Right renal cortex interstitium (tissue), 3 donors: ENCODE measurements at places on chromosomes 13 and 19.

DNA sequence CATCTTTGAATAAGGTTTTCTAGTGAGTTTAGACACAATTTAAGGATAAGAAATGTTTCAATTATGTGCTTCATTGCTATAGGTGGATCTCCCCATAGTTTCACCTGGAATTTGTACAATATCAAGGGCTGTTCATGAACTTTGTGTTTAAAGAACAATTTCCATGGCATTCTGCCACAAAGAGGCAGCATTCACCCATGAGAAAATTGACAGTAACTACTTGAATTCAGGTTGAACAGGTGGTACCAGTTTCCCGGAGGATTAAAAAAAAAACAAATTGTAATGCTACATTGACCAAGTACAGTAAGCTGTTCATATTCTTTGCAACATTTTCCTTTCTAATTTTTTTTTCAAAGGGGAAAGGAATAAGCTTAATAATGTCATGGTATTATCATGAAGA lies 9.1 kb downstream of the SLITRK5 start:
- no peak for DNase-seq

DNA sequence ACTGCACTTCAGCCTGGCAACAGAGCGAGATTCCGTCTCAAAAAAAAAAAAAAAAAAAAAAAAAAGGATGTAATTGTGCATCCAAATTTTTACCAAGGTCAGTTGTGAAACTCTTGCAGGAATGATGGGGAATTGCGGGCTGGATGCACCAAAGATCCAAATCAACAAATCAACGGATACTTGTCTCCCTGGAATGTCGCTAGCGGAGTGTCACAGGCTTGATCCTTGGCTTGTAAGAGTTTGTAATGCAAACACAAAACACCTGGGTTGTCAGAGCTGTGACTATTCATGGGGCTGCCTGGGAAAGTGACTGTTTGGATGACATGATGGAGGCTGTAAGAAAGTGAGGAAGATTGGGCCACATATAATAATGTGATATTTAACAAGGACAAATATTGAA lies 4.2 kb downstream of the KANK3 start:
- DNase-seq: no peak

DNA sequence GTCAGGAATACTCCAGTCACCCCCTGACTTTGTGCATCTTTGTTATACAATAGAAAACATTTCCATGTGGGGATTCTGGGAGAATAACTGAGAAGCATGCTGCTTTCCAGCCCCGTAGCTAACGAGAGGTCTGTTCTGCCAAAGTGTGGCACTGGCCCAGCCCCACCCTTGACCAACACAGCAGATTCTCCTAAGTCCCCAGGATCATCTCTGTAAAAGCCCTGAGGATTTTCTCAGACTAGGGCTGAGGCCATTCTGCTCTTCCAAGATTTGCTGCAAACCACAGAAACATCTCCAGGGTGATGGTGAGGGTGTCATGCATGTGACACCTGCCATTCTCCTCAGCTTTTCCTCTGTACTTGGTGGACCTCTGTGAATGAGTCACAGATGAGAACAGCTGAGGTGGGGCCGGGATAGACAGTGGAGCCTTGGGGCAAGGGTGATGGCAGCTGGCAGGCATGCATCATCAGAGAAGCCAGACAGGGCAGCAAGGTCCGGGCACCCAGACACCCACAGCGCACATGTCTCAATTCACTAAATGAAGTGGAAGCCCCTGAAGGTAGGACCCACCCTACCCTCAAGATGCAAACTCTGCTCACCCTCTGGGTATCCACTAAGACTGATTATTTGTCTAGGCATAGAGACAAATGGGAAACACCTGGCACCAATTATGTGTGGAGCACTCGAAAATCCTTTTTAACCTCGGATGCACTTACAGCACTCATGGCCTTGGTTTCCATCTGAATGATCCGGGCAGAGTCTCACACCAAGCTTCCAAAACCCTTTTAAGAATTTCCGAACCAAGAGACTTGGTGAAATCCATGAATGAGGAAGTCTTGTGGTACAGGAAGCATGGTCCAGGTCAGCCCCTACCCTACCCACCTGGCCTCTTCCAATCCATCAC lies 20.1 kb upstream of the DOCK9 start:
- DNase-seq: no peak

GRCh38 chr13:71477735-71478134 lies 389.3 kb downstream of the DACH1 start:
- DNase-seq: no peak

DNA sequence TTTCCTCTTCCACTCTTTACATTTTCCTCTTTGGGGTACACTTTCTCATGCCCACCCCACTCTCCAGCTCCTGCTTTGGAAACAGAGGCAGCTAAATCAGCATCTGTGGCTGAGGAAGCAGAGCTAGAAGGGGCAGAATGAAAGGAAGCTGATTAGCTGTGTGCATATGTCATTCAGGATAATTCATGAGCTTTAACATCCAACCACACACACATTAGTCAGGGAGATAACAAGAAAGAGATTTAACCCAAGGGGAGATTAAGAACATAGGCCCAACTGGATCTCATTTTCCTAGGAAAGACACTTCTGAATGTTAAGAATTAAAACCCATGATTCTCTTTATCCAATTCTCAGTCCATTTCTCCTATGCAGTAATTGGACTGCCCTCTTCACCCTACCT lies 405.5 kb downstream of the TBC1D4 start:
- no peak for DNase-seq

DNA sequence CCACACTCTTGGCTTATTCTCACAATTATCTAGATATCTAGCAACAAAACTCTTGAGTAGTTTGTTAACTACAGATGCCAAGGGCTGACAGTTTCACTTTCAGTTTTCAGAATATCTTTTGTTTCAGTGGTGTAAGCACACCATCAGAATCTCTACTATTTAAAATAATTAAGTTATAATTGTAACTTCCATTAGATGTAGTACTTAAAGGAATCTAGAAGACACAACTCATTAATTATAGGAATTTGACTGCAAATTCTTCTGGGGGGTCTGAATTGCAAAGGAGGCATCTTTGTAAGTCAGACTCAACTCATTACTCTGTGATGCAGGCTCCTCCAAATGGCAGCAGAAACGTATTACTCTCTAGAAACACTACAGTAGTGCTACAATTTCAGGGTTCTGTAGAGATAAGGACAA lies 44.9 kb upstream of the USPL1 start:
- peak; percentile 39 for DNase-seq

DNA sequence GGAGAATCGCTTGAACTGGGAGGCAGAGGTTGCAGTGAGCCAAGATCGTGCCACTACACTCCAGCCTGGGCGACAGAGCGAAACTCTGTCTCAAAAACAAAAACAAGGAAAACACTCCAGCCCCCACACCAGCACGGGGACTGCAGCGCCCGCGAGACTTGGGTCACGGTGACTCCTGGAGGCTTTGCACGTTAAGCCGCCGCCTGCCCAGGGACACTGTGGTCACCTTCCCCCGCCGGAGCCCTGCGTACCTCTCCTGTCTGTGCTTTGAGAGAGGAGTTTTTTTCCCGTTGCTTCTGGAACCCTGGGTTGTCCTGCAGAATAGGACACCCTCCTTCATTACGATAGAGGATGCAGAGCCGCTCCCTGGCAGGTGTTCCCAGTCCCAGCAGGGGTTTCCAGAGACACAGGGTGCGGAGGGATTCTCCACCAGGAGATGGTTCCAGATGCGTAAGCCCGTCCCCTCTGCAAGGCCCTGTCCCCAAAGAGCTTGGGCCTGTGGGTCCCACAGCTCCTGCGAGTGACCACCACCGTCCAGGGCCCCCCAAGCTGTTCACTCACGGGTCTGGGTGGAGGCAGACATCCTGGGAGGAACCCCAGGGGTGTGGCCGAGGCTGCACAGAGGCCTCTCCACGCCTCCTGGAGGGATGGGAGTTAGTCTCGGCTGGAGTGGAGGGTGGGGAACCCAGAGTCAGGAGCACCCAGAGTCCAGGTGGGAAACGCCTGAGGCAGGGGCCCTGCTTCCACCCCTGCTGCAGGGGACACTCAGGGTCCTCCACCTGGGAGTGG lies 42.8 kb upstream of the NDUFS7 start:
- DNase-seq: no peak

DNA sequence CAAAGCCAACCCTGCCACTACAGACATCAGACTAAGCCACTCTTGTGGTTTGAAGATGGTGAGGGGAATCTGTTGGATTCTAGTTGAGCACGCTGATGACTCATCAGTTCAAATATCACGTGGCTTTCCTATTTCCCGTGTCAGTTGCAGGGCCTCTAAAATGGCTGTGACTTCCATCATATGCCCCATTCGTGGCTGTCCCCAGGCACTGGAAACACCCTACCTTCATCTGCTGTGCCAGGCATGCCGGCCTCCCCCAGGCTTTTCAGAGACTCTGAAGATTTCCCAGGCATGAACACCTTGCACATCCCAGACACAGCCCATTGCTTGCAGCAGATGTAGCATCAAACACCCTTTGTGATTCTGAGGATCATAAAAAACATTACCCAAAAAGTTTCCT lies 659.9 kb downstream of the UQCRFS1 start:
- DNase-seq: no peak

- no peak for DNase-seq
These were observed 14.0 kb upstream of the ZNF681 start for GRCh38 chr19:23772675-23773063.

DNA sequence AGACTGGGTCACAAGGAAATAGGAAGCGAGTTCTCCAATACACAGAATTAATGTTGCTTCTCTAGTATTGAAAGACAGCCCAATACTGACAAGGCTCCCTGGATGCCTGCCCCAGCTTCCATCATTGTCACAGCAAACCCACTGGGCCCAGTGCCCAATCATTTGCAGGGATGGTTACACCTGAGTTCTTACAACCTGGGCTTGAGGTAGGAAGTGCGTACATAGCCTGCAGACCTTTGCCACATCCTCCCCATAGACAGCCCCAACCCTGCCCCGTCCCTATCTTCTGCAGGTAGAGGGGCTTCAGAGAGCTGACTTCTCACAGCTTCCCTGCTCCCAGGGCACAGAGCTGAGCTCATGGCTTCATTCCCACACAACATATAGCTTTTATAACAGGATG lies 108.1 kb upstream of the UBL3 start:
- DNase-seq: no peak

DNA sequence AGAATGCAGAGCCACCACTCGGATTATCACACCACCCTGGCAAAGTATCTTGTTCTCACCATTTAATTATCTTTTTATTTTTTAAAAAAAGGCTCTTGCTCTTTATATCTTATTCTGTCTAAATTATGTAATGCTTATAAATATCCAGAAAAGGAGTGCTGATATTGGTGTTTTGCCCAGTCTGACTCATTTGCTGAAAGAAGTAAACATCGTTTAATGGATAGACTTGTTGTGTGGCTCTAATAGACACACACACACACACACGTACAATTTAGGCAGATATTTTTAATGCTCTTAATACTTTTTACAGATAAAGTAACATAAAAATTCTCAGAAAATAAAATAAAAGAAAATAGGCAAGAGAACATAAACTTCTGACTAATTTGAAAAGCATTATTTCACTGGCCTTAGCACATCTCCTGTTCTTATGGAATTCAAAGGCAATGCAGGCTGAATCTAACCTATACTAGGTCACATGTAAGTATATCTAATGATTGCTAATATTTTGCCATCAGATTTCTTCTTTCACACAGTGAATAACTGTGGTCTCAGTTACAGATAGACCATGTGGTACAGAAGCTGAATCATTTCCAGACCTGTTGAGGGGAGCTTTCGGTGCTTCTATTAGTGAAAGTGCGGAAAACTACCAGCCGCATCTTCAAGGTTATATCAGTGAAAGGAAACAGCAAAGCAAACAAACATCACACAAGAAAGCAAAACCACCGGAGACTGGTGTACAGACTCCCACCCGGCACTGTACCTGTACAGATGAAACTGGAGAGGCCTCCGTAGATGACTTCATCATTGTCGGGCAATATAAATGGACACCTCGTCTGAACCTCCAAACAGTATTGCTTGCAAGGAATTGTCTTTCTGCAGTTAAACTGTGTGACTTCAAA lies 642.1 kb upstream of the ARGLU1 start:
- no peak for DNase-seq

DNA sequence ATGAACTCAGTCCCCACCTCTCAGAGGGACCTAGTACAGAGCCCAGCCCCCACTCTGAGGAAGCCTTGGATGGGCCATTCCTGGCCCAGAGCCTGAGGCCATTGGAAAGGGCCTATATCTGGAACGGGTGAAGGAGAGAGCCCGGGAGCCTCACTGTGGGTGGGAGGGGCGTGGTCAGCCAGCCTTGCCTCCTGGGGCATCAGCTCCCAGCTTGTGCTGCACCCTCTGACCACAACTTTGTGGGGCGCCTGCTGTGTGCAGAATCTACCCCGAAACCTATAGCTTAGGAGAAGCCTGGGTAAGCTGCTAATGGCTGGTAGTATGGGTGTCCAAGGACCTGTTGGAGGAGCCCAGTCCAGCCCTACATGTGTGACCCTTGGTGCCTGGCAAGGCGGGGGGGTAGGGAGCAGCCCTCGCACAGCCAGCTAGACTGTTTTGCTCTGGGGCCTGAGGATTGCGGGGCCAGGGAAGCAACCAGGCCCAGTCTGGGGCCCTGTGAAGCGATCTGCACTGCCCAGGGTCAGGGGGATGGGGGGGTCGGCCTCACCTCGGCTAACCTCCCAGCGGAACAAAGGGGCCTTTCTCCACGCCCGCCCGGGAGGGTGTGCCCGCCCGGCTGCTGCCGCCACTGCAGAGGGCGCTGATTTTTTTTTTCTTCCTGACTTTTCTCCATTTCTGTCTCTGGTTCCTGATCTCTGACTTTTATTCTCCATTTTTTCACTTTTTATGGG lies 42.3 kb downstream of the LYL1 start:
- no peak for DNase-seq

- DNase-seq: no peak
These were observed 167.0 kb upstream of the ZNF507 start for GRCh38 chr19:32178401-32178800.

DNA sequence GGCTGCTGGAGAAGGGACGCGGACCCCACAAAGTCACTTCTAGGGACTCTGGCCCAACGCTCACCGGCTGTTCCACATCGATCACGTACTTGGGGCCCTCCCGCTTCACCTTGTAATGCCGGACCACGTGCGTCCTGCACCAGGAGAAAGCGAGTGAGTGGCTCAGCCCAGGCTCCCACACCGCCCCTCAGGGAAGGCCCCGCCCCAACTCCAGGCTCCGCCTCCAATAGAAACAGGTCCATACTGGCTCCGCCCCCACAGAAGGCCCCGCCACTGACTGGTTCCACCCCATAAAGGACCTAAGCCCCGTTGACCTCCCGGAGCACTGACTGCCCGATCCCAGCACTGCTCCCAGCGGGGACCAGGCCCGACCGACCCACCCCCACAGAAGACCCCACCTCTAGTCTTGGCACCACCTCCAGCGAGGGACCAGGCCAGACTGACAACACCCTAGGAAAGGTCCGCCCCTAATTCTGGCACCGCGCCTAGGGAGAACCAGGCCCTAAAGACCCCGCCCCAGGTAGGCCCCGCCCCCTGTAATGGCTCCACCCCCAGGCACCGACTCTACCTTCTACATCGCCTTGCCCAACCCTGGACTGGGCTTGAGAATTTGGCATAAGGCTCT lies 11.3 kb downstream of the STAP2 start:
- DNase-seq: no peak

- no peak for DNase-seq
These were observed 903 bp downstream of the PIN1 start for GRCh38 chr19:9836021-9836420.

- DNase-seq: peak; percentile 2
These were observed 21.7 kb downstream of the CEACAM21 start for GRCh38 chr19:41597600-41598041.

- DNase-seq: no peak
These were observed 361.9 kb downstream of the TBC1D4 start for GRCh38 chr13:75120085-75120484.

GRCh38 chr13:111911121-111911720 lies 155.7 kb upstream of the SOX1 start:
- DNase-seq: no peak

GRCh38 chr13:72890546-72890945 lies 108.6 kb downstream of the PIBF1 start:
- DNase-seq: no peak
